Activated CD4-positive, alpha-beta T cell treated with anti-CD3 and anti-CD28 coated beads, Interleukin-2, Interleukin-4, amounts not matched to agents 100 ng/mL and 50 ng/mL, durations not matched to agents 16 hours and 8 hours (primary cell): ENCODE measurements at places on chromosomes 7 and 10.

- no peak for DNase-seq
These were observed 350.1 kb upstream of the AOAH start for GRCh38 chr7:37074370-37074769.

- DNase-seq, result no peak
These were observed 15.3 kb downstream of the HNRNPA2B1 start for GRCh38 chr7:26185131-26185843.

DNA sequence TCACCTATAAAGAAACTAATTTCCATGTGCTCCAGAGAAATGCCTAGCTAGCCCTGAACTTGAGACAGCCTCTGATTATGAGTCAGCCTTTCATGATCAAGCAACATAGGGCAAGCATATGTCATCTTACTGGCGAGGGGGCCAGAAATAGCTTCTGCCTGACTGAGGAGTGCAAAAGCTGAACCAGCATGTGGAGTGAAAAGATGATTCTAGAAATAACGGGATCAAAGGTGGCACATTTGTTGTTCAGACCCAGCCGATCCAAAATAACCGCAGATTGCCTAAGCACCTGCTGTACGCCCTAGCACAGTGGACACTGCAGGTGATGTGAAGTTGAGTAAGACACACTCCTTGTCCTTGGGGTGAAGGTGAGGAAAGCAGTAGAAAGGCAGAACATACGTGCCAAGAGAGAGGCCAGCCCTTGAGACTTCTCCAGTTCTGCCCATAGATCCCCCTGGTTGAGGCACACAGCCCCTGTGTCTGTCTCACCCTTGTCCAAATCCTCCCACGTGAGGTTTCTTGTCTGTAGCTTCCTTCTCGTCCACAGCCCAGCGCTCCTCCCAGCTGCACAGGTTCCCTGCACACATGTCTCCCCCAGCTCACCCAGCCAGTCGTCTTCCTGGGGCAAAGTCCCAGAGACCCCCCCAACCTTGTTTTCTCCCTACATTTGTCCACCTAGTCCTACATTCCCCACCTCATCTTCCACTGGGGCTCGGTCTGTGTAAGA lies 2.8 kb upstream of the BCL7B start:
- DNase-seq, result peak; percentile 37

GRCh38 chr10:117186832-117187615 lies 10.3 kb upstream of the KCNK18 start:
- DNase-seq, result no peak

DNA sequence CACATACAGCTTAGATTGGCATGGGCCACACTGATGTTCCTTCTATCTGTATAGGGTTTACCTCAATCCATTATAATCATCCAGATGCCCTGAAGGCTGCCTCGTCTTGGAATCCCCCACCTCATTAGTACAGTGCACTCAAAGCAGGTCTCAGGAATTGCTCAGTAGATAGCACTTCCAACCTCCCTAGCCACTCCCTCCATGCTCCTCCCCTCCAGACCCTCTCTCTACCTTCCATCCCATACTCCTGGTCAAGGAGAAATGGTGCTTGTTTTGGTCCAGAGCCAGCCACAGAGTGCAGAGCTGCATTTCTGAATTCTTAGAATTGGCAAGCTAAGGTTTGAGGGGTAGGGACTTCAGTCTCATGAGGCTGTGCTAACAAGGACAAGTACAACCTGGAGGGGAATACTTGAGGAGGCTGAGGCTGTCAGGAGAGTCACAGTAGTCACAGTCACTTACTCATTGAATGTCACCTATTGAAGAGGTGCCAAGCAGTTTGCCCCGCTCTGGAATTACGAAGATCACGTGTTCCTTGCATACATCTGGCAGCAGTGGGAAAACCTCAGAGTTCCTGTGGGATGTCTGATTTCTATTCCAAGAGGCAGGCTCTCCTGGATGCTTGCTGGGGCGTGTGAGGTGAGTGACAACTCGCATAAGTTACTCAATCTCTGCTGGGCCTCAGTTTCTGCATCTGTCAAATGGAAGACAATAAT lies 60.7 kb upstream of the ZNF746 start:
- no peak for DNase-seq

DNA sequence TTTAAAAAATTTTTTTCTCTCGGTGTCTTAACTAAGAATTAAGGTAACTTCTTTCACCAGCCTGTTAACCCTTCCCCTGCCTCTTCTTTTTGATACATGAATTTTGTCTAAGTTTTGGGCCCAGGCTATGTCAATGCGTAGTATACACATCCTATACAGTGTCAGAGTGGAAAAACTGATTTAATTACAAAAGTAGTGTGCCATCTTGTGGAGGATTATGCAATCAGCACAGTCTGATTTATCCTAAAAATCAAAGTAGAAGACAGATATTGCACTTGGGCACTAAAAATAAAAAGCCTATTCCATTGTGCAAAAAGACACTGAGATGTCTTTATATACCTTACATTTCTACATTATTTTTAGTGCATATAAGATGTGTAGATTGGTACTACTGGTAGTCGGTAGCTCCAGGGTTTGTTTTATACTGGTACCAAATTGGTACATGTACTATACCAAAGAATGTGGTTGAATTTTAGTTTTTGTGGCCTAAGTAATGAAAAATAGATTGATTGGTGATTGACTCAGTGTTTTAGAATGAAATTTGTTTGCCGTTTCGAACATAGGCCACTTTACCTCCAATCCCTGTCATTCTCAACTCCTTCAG lies 96.6 kb downstream of the MKLN1 start:
- DNase-seq, result peak; percentile 40

GRCh38 chr7:29806995-29807841 lies 910 bp downstream of the WIPF3 start:
- DNase-seq, result no peak

GRCh38 chr10:101094121-101094879 lies 32.5 kb downstream of the KAZALD1 start:
- DNase-seq, result no peak

DNA sequence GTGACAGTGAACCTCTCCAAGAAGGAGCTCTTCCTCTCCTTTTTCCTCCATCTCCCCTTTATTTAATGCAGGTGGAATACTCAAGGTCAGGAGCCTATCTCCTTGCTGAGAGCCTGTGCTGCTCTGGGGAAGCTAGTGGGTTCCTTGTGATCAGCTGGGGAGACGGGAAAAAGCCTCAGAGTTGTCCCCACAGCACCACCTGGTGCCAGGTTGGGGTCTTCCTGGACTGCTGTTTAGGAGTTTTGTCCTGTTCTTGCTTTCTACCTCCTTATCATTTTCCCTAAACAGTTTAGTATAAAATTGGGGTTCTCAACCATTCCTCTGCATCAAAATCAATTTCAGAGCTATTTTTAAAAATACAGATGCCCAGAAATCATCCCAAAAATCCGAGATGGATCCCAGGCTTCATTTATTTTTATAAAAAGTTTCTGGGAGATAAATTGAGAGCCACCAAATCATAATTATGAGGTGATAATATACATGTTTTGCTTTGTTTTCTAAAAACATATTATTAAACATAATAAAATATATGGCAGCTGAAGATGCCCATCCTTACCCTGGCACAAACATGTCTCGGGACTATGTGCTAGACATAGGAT lies 44.3 kb downstream of the MACC1 start:
- DNase-seq, result peak; percentile 10

- DNase-seq, result no peak
These were observed 149.4 kb upstream of the ZMIZ1 start for GRCh38 chr10:78919181-78919966.

DNA sequence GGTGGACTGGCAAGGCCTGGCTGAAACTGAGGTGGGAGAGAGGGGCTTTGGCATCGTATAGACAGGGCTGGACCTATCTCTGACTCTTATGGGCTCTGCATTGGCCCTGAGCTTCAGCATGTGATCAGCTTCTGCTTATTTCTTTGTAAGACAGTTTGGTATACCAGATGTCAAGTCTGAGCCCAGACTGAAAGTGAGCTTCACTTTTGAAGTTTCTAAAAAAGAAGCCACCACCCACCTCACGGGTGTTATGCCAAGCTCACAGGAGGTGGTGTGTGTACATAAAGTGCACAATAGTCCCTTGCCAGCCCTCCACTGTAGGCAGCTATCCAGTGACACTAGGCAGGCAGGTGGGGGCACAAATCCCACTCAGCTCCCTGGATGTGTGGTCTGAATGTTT lies 68.7 kb upstream of the SEPHS1 start:
- no peak for DNase-seq

DNA sequence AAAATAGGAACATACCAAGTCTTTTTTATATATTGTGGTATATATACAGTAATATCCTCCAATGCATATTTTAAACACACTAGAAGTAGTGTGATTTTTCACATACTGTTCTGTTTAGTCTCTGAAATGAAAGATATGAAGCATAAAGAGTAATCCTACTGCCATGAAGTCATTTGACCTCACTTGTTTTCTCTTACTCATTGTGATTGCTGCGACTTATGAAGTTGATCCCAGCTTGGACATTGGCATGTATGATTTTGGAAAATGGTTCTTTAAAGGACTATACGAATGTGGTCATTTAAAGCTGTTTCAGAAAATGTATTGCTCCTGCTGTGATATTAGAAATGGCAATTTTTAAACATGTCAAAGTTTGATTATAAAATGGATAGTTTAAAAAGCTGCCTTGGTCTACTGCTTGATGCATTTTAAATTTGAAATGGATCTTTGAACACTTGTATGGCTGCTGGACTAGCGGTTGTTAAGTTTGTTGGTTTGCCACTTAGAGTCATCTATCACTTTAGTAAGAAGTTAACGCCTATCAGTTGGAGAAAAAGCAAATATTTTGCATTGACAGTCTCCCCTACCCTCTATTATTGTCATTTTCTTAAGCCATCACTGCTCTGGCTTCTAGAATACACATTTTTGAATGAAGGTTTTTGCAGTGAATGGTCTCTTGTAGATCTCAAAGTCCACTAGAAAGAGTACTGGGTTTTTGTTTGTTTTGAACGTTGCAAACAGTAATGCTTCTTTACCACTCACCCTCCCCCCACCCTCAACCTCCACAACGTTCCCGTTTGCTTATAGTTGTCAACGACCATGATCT lies 881 bp upstream of the PCGF5 start:
- DNase-seq, result no peak

DNA sequence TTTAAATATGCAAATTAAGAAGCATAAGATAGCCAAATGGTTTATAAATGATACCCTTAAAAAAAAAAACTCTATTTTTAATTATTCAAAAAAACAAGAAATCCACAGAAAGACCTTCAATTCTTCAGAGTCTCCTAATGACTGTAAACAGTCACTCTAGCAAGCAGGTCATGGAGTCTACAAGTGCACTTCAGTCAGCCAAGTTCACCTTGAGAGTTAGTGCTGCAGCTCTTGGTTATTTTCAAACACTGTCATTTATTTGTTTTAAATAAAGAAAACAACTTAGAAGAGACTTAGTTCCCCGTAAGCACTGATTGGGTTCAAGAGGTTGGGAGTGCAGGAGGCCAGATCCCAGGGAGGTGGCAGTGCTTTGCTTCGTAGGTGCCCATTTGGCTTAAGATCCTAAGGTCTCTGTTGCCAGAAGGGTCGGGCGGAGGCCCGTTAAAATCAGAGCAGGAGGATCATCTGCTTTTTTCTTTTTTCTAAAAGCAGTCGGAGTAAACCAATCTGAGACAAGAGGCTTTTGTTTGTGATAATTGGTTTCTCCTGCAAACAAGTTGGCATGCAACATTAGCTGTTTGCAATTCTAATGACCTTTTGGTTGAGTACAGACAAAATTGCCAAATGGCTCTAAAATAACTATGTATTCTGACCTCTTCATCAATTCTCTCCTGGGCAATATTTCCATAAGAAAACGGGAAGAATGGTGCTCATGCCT lies 86.4 kb upstream of the ELMO1 start:
- no peak for DNase-seq

DNA sequence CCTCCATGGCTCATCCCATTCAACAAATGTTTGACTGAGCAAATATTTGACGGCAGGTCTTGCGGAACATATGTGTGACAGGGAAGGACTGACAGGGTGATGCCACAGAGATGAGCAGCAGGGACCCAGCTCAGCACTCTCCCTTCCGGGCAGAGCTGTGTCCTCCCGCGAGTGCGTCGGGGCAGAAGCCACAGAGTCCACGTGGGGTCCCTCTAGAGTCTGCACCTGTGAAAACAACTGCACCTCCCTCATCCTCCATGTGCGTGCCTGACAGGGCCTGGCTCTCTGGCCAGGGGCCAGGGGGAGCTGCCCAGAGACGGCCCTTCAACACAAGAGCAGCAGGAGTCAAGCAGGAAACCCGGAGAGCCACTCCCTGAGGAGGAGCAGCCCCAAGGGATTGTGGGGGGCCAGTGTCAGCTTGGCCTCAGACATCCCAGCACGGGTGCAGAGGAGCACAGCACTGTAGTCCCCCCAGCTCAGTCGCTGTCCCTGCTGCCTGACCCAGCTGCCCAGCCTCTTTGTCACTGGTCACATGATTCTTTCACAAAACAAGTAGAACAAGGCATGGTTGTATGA lies 83.6 kb upstream of the TMEM72 start:
- no peak for DNase-seq

GRCh38 chr10:97785731-97786130 lies 13.9 kb upstream of the SFRP5 start:
- DNase-seq, result no peak

DNA sequence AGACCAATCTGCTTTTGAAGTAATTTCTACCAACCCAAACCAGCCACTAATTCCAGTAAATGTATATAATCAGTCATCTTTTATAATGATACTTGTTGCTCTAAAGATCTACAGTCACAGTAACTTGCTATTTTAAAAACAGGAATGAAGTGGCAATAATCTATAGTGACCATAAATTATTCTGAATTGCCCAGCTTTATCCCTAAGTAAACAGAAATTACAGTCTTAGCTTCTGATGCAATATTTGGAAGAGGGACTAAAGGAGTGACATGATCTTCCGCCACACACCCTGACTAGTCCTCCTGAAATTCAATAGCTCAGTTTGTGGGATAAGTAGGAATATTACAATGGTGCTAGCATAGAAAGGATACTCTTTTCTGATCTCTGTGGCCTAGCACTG lies 96.1 kb downstream of the ATE1 start:
- no peak for DNase-seq

DNA sequence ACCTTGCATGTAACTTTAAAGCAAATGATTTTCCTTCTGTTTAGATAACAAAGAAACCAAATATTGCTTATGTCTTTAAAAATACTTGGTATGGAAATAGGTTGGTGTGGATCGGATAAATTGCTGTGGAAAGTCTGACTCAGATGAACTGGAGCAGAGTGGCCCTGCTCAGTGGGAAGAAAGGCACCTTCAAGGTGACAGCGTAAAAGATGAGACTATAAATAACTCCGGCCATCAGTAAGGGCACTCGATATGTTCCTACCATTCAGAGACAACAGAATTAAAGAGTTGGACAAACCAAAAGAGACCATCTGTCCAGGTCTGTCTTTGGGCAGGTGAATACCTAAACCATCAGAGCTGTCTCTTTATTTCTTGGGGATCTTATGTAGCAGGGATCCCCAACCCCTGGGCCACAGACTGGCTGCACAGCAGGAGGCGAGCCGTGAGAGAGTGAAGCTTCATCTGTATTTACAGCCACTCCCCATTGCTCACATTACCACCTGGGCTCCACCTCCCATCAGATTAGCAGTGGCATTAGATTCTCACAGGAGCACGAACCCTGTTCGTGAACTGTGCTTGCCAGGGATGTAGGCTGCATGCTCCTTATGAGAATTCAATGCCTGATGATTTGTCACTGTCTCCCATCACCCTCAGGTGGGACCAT lies 357.1 kb downstream of the PRPF18 start:
- DNase-seq, result no peak

- no peak for DNase-seq
These were observed 77.8 kb downstream of the LRRC17 start for GRCh38 chr7:102990642-102991041.

- no peak for DNase-seq
These were observed 28.6 kb upstream of the LANCL2 start for GRCh38 chr7:55336540-55336939.

GRCh38 chr10:84155521-84155920 lies 16.2 kb downstream of the GHITM start:
- DNase-seq, result no peak
